ENCODE measurements at places on chromosomes 16 and 17.

- DNase-seq: no peak
These were observed 46.5 kb downstream of the STX8 start for GRCh38 chr17:9529033-9529700.

- no peak for DNase-seq
These were observed 856 bp upstream of the MON1B start for GRCh38 chr16:77190190-77190477.

- DNase-seq: no peak
These were observed 103.5 kb downstream of the HIC1 start for GRCh38 chr17:2158396-2158780.

- DNase-seq: no peak
These were observed 143.9 kb upstream of the SDK2 start for GRCh38 chr17:73788111-73788510.

DNA sequence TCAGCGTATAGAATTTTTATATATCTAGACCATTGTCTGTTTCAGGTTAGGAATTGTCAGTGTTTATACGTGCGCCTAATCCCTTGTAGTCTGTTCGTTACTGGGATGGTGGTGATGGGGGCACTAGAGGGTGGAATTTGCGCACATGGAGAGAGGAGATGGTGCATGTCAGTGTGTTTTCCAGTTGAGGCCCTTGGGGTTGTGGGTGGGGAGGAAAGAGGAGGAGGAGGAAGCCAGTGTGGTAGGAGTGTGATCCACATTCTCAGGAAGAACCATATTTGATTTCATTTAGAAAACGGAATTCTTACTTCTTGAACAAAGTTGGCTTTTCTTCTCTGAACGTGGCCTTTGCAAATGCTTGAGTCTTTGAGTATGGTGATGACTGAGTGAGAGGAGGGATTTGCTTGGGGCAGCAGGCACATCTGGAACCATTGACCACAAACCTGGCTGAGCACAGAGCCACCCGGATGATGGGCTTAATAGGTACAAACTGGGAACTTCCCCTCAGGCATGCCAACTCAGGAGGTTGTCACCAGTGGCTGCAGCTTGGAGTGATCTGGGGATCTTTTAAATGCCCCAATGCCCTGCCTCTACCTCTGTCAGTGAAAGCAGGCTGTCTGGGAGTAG is 98.9 kb downstream of the PRKCB start:
- no peak for DNase-seq

- DNase-seq: no peak
These were observed 31.8 kb downstream of the PITPNM3 start for GRCh38 chr17:6524520-6524919.

- DNase-seq: no peak
These were observed 17.3 kb downstream of the DBNDD1 start for GRCh38 chr16:90001761-90002503.

DNA sequence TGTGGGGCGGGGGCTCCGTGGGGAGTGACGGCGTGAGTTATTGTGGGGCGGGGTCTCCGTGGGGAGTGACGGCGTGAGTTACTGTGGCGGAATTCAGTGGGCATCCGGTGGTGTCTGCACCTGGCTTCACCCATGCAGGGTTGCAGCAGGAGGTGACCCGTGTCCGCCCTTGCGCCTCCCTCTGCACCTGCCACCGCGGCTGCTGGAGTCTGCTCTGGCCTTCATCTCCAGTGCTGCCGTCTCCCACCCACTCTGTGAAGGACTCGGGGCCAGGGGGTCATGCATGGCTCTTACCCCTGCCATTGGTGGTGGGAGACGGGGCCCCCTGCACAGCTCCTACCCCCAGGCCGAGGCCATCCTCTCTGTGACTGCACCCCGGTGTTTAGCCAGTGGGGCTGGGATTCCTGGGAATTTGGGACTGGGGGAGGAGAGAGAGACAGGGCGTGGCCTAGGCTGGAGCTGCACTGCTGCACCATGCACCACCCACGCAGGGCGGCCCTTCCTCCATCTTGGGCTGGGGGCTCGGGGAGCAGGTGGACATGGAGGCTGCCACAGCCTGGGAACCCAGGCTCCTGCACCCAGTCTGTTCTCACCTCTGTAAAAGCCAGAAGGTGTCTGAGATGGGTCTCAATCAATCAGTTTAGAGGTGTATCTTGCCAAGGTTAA is 1.3 kb upstream of the PABPN1L start:
- no peak for DNase-seq

GRCh38 chr16:3518292-3518985 is 17.6 kb downstream of the CLUAP1 start:
- DNase-seq: no peak

DNA sequence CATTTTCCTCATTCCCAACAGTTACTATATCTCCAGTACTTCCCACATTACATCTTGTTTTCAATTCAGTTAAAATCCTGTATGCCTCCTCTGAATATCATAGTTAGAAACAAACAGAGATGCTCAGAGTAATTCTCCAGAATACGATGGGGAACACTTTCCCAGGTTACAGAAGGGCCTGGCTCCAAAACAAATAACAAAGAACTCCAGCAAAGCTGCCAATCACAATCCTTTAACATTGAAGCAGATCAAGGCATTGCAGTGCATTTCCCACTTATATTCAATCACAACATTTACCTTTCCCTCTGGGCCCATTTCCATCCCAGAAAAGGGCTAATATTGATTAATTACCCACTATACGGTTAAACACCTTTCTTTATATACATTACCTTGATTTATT is 29.4 kb upstream of the PMFBP1 start:
- DNase-seq: no peak

DNA sequence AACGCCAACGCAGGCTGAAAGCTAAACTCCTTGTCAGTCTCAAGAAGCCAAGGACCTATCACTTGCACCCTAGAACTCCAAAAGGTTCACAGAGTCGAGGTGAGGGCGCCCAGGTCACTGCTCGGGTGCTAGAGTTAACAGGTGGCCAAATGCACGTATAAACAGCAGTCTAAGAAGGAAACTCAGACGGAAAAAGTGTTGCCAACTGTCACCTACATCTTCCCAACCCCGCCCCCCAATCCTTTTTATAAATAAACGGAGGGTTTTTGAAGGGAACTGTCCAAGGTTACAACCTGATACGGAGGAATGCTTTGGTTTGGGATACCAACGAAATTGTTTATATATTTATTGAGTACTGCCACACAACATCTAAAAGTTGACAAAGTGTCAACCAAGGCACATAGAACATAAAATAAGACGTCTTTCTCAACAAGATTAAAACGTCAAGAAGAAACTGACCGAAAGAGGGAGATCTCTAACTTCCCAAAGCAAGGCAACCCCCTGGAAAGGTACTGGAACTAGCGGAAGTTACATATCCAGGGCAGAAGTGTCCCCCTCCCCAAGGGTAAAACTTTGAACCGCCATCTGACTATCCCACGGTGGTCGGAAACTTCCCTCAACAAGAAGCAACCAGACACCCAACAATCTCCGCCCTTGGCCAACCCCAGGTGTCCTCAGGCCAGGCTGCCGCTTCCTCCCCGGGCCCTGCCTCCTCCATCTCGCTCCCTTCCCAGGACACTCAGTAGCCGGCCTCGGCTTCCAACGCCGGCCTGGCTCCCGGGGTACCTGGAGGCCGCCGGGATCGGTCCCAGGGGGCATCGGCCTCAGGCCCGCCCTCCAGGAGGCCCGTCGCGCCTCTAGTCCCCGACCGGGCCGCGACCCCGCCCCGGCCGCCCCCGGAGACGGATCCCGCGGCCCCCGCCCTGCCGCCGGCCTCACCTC is 982 bp downstream of the SPAG9 start:
- no peak for DNase-seq

GRCh38 chr16:49213594-49213993 is 68.0 kb downstream of the CBLN1 start:
- no peak for DNase-seq

DNA sequence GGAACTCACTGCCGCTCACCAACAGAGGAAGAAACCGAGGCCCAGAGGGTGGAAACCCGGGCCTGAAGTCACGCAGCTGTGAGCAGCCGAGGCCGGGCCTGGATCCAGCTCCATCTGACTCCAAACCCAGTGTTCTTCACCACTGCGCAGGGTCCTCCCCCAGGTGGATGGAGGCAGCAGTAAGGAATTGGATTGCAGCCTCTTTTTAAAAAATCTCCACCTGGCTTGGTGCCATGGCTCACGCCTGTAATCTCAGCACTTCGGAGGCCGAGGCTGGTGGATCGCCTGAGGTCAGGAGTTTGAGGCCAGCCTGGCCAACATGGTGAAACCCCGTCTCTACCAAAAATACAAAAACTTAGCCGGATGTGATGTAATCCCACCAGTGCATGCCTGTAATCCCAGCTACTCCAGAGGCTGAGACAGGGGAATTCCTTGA is 177.2 kb downstream of the FOXL1 start:
- no peak for DNase-seq

- DNase-seq: no peak
These were observed 32.1 kb downstream of the ZFHX3 start for GRCh38 chr16:73015612-73016487.

DNA sequence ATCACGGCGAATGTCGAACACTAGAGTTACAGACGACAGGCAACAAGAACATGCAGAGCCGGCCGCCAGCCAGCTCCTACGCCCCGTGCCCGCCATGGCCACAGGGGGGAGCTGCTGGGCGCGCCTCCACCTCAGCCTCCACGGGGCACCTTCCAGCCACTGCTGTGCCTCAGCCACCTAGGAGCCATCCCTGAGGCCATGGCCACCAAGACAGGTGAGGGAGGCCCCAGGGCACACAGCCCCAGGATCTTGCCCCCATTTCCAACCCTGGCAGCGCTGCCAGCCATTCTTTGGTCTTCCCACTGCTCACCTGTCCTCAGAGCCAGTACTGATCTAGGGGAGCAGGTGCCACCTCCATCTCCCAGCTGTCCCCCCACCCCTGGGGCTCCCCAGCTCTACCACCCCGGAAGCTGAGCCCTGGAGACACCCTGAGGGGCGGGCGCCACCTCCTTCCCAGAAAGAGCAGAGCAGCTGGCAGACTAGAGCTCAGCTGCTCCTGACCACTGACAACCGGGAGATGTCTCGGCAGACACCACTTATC is 11.8 kb downstream of the GNPTG start:
- peak; percentile 88 for DNase-seq

Measured in D721Med (cell line).